NCI-H526 treated with DMSO at 0.1 percent for 48 hours (cell line): ENCODE measurements at places on chromosomes 5 and 9.
A peak's percentile ranks its signal among the peaks of the same experiment; 100 is the strongest.

DNA sequence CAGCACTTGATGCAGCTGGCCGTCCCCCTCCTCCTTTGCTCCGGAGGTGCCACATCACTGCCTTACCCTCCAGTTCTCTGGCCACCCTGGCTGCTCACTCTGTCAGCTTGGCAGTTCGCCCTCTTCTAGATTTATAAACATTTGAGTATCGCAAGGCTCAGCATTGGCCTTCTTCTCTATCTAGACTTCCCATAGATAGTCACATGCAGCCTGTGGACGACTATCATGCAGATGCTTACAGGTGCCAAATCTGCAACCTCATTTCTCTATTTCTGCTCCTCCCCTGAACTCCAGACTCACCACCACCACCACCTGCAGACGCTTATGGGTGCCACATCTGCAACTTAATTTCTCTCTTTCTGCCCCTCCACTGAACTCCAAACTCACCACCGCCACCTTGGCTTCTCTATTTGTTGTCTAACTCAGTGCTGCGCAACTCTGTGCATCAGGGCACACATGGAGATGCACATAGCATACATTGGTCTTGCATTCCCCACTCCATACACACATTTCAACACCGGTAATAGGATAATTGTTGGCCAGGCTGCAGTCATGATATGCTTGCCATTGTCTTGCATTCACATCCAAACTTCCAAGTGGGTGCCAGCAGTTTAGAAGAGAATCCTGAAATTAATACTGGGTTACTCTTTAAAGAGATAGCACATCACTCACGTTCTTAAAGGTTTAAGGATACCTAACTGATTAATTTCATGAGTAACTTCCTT, 1.9 kb upstream of the DAP start:
- no peak for DNase-seq

GRCh38 chr5:111682121-111682520, 74.9 kb downstream of the NREP start:
- DNase-seq, result no peak

GRCh38 chr9:86217076-86217755, 42.2 kb downstream of the C9orf153 start:
- DNase-seq, result no peak

- no peak for DNase-seq
Measured at GRCh38 chr5:149561848-149562247, 10.6 kb upstream of the CSNK1A1 start.

DNA sequence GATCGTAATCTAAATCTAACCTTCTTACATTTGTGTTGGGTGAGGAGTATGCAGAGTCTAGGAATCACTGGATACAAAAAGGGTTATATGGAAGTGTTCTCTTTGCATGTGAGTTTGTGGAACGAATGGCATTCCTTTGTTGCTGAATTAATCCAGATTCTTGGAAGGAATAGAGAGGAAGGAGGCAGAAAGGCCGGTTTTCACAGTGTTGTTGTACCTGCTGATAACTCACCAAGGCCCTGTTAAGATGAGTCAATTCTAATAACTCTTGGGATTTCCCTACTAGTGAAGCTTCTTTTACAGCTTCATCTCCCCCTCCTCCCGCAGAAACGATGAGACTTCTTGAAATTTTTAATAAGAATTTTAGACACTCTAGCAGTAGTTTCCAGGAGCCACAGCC, 84.0 kb downstream of the ZSWIM6 start:
- DNase-seq, result no peak

GRCh38 chr5:143011585-143011984, 241.4 kb downstream of the ARHGAP26 start:
- DNase-seq, result no peak

DNA sequence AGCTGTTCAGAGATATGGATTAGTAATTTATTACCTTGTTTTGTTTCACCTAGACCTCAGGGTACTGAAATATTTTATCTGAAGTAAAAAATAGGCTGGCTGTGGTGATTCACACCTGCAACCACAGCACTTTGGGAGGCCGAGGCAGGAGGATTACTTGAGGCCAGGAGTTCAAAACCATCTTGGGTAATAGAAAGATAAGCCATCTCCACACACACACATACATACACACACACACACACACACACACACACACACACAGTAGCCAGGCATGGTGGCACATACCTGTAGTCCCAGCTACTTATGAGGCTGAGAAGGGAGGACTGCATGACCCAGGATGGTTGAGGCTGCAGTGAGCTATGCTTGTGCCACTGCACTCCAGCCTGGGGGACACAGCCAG, 3.7 kb downstream of the ANXA2R start:
- DNase-seq, result no peak

DNA sequence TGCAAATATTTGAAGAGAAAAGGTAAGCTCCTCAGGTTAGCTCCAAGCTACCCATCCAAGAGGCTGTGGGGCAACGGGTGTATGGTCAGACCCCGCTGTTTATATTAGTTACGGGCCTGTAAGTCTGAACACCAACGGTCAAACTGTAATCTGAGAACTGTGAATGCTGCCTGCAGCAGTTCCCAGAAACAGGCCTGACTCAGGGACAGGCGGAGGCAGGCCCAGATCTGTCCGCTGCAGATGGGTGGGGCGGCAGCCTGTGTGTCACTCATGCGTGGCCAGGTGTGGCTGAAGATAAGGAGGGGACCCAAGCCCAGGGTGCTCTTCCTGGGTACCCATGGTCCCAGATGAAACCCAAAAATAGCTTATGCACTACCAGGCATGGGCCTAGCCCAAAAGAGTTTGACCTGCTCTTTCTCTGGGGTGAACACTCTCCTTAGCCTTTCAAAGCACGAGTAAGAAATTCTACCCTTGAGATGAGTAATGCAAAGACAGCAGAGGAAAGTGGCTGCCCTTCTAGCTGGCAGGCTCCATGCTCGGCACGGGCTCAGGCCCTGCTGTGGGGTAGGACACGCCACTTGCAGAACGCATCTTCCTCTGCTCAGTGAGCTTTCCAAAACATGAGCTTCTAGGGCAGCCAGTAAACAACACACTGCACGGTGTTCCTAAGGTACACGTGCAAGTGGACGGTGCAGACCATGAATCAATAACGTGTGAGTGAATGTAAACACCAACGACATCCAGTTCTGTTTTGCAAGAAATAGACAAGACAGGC, 9.1 kb downstream of the UBAC1 start:
- DNase-seq, result peak; percentile 88

DNA sequence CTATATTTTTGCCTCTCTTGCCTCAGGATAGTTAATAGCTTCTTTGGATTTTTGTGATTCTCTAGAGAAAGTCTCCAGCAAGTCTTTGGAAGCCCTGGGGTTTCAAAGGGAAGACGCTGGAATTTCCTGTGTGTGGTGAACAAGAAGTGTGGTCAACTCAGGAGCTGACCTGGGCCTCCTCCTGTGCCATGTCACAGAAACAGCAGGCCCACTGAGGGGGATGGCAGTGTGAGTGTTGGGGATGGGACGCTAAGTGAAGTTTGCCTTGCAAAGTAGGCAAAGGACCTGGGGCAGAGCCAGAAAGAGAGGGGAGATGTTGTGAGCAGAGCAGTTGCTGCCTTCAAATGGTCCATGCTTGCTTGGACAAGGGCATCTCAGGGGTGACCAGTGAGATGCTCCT, 226.3 kb downstream of the DMRT2 start:
- DNase-seq, result no peak

DNA sequence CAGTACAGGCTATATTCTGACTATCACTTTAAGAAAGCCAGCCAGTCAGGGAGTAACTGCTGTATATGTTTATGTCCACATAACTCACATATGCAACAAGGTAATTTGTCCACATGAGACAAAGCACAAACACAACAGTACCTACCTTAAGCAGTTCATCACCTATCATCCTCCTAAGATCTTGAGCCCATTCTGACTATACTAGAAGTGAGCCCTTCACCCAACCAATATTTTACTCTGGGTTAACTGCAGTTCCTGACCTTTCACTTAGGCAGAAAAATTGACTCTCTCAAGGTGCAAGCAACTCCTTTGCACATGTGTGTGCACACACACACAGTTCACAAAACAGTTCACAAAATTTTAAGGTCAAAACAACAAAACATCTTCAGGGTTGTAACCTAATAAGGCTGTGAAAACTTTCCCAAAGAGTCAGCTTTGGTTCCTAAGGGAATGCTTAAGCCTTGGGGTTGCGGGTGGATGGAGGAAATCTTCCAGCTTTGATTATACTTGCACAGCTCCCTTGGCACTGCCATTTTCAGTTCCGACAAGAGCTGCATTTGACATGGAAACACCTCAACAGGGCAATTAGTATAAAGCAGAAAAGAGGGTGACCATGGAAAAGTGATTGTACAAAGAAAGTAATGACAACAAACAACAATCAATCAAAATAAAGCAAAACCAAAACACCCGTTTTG, 215.3 kb downstream of the NFIB start:
- no peak for DNase-seq

DNA sequence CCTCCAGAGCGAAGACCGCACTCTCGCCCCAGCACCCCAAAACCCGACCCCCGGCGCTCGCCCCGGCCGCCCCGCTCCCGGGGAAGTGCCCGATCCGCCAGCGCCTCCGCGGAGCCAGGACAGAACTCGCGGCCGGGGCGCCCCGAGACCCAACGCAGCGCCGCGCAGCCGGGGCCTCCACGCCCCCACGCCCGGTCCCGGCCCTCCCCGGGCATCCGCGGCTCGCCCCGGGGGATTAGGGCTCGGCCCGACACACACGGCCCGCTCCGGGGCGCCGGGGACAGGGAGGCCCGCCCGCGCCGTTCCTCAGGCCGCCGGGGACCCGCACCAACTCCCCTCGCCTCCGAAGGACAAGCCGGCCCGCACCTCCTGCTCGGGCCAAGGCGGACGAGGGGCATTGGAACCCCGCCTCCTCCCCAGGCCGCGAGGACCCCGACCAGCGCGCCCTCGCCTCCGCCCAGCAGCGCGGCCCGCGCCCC, 544 bp downstream of the FNBP1 start:
- DNase-seq, result no peak

GRCh38 chr9:137589441-137590122, 730 bp downstream of the ZMYND19 start:
- DNase-seq, result no peak

DNA sequence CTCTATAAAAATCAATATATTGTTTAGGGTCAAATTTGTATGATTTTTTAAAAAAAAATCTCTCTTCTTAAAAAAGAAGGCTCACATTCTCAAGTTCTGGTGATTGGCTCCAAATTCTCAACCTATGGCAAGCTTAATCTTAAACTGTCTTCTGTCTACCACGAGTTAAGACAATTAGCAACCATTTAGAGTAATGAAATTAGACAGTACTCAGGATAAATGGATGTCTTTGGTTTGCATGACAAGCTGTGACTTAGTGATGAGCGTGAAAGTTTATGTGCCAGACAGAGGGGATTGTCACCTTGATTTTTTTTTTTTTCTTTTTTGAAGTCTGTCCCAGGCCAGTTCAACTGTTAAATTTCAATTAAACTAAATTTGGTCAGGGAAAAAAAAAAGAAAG, 1632.3 kb downstream of the MAT2B start:
- no peak for DNase-seq

- DNase-seq, result no peak
Measured at GRCh38 chr5:41410307-41410706, 100.1 kb downstream of the PLCXD3 start.

DNA sequence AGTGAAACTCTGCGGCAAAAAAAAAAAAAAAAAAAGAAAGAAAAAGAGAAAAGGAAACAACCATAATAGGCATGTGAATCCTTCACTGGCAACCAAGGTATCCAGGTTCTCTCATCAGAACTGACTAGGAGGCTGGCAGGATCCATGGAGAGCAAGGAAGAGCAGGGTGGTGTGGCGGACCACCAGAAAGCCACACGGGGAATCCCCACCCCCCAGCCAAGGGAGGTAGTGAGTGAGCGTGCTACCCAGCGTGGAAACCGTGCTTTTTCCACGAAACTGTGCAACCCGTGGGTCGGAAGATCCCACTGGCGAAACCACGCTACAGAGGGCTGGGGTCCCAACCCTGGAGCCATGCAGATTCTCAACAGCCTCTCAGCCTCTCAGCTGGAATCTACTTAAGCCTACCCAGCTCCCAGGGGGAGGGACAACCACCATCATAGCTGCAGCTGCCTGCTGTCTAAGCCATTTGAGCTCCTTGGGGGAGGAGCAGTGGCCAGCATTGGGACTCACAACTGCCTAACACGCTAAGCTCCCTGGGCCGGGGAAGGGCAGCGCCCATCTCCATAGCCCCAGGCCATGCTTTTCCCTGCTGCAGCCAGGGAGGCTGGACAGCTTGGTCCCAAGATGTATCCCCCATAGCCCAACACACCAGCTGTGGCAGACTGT, 91.6 kb downstream of the PRELID2 start:
- no peak for DNase-seq

DNA sequence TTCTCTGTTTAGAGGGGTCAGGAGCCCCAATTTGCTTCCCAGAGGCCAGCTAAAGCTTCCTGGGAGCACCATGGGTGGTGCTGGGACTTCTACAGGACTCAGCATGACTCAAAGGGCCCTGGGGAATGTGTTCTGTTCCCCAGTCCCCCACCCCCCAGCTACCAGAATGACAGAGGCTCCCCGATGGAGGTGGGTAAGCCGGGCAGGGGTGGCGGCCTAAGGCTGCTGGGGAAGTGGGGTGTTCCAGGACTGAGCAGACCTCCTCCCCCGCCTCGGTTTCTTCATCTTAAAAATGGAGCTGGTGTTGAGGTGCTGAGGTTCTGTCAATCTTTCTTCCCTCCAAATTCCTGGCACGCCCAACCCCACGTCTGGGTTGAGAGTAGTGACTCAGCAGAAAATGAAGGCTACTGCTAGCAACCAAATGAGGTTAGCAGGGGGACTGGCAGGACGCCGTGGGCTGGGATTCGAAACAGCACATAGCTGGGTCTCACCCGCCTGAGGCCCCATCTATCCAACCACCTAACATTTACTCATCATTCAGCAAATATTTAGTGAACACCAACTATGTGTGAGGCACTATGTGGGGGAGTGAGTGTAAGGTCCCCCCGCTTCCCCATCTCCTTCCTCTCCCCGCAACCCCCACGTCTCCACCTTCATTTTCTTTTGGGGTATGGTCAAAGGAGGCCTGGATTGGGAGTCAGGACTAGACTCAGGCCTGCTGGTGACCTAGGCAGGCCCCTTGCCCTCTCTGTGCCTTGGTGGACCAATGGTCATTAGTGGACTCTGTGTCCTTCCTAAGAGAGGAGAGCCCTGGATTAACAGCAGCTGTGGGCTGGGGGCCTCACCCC, 50.2 kb downstream of the C9orf50 start:
- no peak for DNase-seq

GRCh38 chr5:138257583-138257982, 16.8 kb downstream of the GFRA3 start:
- DNase-seq, result no peak

GRCh38 chr9:91338681-91339080, 23.0 kb downstream of the AUH start:
- DNase-seq, result no peak

- DNase-seq, result no peak
Measured at GRCh38 chr5:63573380-63573779, 388.9 kb downstream of the HTR1A start.
